ENCODE measurements at places on chromosomes 2 and 18. TPM values are rescaled to one million over a fixed set of nuclear protein-coding genes. Genes with fewer than 3 reads are reported as not detected.

GRCh38 chr2:241802421-241803318 is 6.3 kb upstream of the NEU4 start:
- no peak for DNase-seq

- DNase-seq: no peak
Observed at GRCh38 chr18:24076950-24077349, 61.9 kb upstream of the CABYR start.

GRCh38 chr2:200784215-200784614 is 27.5 kb upstream of the BZW1 start:
- DNase-seq: no peak

DNA sequence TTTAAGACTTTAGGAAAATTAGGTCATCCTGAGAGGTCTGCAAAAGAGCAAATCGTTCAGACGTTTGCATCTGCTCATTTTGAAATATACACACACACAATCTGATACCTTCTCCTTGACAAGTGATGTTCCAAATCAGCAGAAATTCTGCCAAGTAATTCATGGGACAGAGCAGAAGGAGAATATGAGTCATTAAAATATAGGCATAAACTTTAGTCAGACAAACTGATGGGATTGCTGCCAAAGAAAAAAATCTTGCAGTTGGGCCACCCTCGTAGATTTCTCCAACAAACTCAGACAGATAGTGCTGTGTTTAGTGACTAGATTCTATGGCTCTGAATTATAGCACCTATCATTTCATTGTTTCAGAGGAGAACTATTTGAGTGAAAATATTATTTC is 336.3 kb downstream of the NYAP2 start:
- DNase-seq: no peak

GRCh38 chr2:18122544-18123210 is 244.2 kb downstream of the KCNS3 start:
- no peak for DNase-seq

DNA sequence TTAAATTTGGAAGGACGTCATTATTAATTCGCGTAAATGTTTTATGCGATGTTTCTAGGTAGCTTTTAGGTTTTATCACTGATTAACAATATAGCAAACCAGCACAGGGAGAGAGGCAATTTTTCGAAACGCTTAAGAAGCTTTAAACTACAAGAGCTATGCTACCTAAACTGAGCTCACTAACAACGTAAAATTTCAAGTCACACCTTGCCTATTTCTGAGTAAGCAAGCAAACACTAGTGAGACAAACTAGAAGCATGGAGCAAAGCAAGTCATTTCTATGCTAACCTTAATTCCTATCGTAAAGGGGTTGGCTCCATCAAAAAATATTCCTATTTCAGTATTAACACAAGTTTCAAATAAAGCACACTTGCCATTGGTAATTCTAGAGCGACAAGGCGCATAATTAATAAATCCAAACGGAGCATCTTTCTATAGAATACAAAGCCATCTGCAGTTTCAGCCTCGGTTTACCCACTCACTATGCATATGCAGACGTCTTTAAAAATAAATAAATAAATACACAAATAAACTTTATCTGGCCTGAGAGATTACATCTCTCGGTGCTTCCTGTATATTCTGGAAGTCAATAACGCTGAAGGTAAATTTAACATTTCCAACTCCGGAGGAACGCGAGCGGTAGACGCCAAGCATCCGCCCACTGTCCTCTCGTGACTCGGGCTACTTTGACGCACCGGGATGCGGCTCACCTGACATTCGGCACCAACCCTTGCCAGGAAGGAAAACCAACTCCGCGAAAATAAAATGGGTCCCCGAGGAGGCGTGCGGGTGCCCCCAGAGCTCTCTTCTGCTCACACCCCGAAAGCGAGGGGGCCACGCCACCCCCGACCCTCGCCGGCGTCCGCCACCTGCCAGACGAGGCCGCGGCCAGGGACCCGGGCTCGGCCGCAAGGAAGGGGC is 947 bp downstream of the ITSN2 start:
- peak; percentile 69 for DNase-seq

DNA sequence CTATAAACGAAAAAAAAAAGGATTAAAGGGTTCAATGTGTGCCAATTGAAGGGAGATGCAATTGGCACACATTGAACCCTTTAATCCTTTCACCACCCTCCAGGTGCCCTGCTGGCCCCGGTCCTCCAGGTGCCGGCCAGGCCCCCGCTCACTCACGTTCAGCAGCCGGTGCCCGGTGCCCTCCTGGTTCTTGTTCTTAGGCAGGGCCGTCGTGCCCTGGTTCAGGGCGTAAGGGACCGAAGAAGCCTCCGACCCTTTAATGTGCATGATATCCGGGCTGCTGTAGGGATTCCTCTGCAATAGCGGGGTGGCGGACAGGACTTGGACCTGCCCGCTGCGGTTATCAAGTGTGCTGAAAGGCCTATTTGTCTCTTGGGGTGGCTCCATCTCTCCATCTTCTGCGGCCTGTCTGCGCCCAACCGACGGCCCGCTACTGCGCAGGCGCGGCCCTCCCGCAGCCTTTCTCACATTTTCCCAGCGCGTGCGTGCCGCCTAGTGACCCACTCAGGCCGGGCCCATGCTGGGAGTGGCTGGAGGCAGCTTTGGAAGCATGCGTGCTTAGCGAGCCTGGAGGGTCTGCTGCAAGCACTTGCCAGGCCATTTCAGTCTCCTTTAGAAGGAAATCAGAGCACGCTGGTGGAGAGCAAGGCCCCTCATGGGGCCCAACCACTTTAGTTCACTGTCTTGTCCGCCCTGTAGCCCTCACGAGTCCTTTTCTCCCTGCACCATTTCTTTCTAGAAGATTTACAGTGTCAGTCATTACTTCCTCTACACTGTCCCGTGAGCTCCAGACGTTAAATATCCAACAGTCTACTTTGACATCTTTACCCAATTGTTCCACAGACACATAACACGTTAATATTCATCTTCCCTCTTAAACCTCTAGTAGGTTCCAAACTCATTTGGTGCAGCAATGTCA is 24.3 kb downstream of the TMEM237 start:
- DNase-seq: no peak

DNA sequence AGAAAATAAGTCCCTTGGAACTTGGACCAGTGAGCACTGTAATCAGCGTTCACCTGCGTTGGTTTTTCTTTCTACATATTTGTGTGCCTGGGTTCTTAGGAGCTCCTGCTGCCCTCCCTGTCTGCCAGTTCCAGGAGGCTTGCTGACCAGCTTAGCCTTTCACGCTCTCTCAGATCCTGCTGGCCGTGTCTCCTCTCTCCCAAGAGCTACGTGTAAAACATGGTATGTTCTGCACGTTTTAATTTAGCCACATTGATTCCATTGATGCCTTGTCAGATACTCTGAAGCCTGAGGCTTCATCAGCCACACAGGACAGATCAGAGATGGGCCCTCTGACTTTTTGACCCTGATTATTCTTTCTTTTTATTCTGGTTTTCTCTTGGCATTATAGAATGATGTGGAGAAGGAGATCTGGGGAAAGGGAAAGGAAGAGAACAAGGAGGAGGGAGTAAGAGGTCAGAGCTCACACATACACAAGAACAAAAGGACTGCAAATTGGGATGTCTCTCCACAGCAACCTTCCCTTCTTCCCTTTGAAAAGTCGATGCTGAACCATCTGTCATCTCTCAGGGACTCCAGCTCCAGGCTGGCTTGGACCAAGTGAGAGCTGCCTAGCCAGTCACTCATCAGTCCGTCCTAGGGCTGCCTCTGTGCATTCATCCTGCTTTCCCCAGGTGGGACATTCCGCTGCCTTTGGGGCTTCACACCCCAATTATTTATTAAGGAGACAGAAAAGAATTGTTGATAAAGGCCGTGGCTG is 152.8 kb downstream of the PIK3C3 start:
- no peak for DNase-seq

GRCh38 chr18:24068945-24069693 is 54.6 kb downstream of the TTC39C start:
- DNase-seq: no peak

DNA sequence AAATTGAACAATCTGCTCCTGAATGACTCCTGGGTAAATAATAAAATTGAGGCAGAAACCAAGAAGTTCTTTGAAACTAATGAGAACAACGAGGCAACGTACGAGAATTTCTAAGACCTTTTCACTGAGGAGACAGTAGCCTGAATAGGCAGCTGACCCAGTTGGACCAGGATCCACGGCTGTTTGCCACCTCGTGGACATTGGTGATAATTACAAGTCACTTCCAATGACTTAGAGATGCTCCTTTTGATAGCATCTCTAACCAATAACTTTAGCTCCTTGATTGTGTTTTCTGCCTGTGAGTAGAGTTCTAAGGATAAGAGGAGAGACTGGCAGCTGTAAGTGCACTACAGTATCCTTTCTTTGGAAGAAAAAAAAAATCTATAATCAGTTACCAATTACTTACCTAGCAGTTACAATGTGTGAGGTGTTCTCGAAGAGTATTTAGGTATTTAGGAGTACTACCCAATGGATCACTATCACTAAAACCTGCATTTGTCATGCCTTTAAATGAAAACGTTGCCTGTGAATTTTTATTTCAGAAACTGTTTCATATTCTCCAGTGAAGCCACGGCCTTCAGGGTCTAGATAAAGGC is 31.3 kb upstream of the CNTNAP5 start:
- DNase-seq: no peak

DNA sequence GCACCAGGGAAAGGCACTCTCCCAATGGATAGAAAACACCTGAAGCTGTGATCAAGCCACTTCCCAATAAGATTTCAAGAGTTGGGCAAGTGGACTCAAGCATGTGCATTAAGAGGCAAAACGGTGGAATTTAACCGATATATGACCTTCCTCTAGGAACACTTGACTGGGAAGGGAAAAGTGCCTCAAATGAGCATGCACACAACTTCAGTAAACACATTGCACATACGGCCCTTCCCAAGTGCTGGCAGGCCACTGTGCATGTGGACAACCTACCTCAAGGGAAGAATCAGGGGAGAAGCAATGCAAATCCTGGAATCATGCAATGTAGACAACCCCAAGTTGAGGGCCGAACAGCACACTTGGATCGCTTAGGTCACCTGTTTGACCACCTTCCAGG is 23.9 kb upstream of the SH3RF3 start:
- no peak for DNase-seq

DNA sequence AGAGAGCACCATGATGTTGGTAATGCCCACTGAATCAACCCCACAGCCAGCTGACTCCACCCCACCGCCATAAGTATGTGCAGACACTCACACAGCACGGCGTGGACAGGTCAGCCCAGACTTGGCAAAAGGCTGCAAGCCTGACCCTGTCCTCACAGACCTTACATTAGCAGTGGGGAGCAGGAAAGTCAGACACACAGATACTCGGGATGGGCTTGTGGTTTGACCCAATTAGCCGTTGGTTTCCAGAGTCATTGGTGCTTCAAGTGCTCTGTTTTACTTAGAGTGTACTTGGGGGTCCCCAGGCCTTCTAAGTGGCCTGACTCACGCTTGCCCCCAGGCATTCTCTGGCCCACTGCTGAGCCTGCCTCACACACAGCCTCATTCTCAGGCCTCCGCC is 36.7 kb downstream of the EN1 start:
- DNase-seq: no peak

DNA sequence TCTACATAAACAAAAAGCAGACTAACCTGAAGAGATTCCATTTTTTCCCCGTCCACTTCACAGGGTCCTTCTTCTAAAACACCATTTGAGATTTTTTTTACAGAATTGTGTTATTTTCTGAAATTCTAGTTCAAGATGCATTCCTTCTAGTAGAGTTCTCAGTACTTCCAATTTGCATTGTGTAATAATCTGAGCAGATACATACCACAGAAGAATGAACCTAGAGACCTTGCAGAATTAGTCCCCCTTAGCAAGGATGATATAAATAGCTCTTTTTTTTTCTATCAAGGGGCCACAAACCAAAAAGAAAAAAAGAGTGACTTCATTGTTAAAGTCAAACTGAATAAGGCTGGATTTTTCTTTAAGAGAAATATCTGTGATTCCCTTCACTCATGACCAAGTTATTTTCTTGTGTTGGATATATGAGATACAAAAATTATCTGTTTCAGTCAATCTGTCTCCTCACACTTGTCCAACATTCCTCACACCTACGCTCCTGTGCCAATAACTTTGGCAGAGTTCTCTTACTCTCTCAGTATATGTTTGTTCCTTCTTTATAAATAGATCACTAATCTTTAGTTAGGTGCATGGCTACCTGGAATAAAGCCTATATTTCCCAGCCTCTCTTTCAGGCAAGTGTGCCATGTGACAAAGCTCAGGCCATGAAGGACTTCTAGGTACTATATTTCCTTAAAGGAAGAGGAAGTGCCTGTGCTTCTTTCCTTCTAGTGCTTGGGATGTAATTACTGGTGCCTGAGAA is 183.5 kb downstream of the ZNF385B start:
- no peak for DNase-seq

- no peak for DNase-seq
Observed at GRCh38 chr2:118251427-118251826, 163.2 kb downstream of the INSIG2 start.

DNA sequence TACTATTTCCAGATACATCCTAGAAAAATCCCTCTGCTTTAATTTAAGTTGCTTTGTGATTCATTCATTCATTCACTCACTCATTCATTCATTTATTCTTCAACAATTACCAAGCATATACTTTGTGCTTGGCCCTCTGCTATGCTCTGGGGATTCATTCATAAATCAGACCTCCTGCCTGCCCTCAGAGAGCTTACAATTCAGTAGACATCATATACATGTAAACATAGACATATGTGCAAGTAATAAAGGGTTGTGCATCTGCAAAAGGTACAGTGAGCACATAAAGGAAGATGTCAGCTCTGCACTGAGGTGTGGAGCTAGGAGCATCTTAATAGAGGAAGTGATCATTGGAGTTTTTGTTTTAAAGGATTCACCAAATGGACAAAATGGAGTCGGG is 189.4 kb downstream of the AGPS start:
- DNase-seq: no peak

- no peak for DNase-seq
Observed at GRCh38 chr2:99600981-99601651, 111.3 kb upstream of the REV1 start.

- DNase-seq: no peak
Observed at GRCh38 chr2:20208476-20208859, 16.5 kb downstream of the SDC1 start.

The MYO1B gene
- total RNA-seq: 4.6 TPM

The C1QL2 gene
- not detected for total RNA-seq

The FAHD2A gene
- total RNA-seq: 32.3 TPM

The HMSD gene
- total RNA-seq: 9.8 TPM
